ENCODE measurements at places on chromosomes 12 and 14. TPM values are rescaled to one million over a fixed set of nuclear protein-coding genes. Genes with fewer than 3 reads are reported as not detected.

DNA sequence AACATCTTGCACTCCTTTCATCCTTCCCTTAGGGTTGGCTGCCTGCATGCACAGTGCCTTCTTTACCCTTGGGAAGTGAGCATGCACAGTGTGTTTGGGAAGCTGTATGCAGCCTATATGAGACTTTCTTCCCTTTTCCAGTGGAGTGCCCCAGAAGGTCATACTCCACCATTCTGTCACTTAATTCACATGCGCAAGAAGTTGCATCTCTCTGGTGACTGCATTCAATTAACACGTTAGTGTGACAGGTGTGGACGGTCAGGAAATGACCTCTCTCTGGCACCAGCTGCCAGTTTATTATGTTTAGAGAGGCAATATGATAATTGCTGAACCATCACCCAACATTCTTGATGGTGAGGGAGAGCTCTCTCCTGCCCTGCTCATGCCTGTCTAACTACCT is 770.0 kb downstream of the FLRT2 start:
- no peak for DNase-seq

DNA sequence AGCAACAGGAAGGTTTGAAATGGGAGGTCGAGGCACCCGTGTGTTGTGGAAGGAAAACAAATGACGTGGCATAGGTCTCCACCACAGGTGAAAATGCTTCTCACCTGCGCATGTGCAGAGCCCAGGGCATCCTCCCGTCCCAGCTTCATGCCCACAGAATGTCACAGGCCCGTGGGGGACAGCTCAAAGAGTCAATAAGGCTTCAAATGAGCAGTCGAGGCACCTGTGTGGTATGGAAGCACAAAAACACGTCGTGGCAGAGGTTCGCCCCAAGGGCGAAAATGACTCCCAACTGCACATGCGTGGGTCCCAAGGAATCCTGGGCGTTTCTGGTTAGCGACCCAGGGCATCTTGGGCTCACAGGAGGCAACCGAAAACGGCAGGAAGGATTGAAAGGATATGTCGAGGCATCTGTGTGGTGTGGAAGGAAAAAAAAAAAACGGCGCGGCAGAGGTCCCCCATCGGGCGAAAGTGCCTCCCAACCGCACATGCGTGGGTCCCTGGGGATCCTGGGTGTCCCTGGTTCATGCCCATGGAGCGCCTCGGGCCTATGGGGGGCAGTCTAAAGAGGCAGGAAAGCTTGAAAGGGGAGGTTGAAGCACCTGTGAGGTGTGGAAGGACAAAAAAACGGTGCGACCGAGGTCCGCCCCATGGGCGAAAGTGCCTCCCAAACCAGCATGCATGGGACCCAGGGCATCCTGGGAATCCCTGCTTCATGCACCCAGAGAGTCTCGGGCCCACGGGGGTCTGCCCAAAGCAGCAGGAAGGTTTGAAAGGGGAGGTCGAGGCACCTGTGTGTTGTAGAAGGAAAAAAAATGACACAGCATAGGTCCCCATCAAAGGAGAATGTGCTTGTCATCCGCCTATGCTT is 578.5 kb downstream of the ALG10 start:
- no peak for DNase-seq

GRCh38 chr14:99426265-99426664 is 54.4 kb downstream of the SETD3 start:
- no peak for DNase-seq

LRRC43 gene
- 5.4 TPM for polyA plus RNA-seq
